ENCODE measurements at places on chromosomes 3 and 15.

DNA sequence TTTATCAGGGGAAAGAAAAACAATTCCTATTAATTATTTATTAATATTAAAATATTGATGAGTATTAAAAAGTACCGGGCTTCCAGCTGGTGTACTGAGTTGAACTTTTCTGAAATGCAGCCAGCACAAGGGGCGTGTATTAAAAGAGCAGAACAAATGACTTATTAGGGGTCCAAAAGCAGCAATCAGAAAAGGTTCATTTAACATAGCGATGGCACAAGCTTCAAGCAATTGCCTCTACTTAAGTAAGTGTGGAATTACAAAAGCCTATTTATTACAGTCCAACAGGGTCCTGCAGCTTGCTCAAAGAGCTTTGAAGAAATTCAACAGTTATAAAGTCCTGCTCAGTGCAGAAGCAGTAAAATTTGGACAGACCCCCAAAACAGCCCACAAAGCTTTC lies 285.6 kb downstream of the EPHA3 start:
- no peak for DNase-seq

GRCh38 chr3:69970827-69971226 lies 28.7 kb upstream of the SAMMSON start:
- DNase-seq = no peak

DNA sequence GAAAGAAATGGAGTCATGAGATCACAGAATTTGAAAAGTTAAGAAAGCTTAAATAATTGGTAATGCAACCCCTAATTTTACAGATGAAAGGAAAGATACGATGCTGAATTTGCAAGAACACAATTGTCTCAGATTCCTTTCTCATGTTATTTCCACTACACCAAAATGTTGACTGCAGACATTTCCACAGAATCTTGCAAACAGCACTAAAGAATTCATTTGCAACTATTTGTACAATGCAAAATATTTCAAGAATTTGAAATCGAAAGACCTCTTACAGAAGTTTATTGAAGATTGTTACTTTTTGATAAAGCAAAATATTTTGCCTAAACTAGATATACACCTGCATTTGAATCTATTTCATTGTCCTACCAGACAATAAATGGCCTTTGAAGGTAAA lies 194.1 kb upstream of the KCNMB2 start:
- no peak for DNase-seq

DNA sequence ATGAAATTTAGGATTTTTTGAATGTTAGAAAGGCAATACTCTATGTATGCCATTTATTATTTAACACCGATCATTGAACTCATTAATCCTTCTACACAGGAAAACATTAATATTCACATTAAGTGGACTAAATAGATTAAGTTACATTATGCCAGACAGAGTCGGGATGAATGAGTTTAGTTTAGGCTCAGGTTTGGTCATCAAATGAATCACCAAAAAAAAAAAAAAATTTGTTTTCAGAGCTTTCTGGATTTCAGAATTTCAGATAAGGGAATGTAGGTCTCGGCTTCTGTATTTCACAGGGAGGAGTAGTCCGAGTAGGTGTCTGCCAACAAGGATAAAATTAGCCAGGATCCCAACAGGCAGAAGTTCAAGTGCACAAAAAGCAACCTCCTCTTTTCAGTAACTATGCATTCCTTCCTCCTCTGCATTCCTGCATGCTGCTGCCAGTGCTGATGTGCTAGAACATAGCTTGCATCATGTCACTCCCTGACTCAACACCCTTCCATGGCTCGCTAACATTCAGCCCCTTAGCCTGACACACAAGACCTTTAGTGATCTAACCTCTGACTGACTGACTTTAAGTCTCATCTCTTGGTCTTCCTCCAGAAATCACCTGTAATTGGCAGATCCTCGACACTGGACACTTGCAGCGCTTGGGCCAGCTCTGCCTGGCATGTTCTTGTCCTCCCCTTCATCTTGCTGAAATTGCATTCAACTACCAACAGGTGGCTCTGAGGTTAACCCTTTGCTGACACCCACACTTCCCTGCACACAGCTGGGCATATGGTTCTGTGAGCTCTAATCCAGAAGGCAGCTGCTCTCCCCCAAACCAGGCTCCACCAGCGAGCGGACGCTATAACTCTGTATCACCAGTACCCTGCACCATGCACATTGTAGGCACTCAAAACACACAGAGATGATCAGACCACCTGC lies 145.4 kb upstream of the PROK2 start:
- peak; percentile 51 for DNase-seq

- no peak for DNase-seq
Measured at GRCh38 chr15:29792426-29793159, 29.7 kb downstream of the TJP1 start.

GRCh38 chr3:45978006-45978761 lies 17.4 kb downstream of the FYCO1 start:
- DNase-seq = peak; percentile 84

DNA sequence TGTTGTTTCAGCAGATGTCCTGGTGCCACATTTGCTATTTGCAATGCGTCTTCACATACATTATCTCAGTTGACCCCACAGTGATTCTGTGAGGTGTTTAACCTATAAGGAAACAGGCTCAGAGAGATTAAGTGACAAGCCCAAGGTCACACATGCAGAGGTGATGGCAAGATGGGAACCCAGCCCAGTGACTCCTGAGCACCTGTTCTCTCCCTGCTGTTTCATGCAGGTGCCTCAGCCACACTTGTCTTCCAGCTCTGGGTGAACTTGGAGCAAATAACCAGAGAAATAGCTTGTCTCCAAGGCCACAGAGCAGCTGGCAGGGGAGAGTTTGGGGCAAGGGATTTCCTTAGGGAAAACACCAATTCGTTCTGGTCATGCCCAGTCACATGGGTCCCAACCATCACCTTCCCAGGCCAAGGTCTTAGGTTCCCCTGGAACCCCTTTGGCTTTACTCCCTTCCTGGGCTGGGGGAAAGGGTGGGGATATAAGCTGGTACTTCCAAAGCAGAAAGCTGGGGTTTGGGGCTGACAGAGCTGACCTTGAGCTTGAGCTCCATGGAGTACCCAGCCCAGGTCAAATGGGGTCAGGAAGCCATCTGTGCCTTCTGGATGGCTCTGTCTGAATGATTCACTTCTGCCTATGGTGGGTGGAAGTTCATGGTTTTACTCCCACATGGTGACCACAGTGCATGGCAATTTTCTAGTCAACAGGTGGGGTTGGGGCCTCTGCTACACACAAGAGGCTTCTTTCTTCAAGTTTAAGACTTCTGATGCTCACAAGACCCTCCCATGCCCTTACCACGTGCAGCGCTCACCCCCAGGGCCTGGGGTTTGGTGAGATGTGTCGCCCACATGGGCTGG lies 22.4 kb downstream of the LIPC start:
- DNase-seq = peak; percentile 28

DNA sequence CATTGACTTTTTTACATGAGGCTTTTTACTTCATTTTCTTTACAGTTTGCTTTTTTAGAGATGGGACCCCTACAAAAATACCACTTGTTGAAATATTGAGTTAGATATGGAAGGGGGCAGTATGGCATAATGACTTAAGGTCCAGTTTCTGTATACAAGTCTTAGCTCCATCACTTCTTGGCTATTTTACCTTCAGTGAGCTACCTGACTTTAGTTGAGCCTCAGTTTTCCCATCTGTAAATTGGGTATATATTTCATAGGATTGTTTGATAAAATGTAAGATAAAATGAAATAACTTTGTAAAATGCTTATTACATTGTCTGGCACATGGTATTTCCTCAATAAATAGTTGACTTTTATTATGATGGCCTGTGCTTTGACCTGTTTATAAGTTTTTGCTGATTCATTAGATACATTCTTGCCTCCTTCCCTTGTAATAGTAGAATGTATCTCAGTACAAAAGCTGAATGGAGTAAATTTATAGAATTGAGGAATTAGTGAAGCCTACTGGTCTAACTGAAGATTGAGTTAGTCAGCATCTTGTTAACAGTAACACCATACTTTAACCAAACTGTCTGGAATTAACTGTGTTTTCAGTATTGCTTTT lies 27.6 kb downstream of the TBC1D23 start:
- DNase-seq = no peak

- no peak for DNase-seq
Measured at GRCh38 chr3:42692667-42693529, 7.6 kb downstream of the KLHL40 start.

- DNase-seq = no peak
Measured at GRCh38 chr3:45599984-45600650, 5.6 kb downstream of the LIMD1 start.

DNA sequence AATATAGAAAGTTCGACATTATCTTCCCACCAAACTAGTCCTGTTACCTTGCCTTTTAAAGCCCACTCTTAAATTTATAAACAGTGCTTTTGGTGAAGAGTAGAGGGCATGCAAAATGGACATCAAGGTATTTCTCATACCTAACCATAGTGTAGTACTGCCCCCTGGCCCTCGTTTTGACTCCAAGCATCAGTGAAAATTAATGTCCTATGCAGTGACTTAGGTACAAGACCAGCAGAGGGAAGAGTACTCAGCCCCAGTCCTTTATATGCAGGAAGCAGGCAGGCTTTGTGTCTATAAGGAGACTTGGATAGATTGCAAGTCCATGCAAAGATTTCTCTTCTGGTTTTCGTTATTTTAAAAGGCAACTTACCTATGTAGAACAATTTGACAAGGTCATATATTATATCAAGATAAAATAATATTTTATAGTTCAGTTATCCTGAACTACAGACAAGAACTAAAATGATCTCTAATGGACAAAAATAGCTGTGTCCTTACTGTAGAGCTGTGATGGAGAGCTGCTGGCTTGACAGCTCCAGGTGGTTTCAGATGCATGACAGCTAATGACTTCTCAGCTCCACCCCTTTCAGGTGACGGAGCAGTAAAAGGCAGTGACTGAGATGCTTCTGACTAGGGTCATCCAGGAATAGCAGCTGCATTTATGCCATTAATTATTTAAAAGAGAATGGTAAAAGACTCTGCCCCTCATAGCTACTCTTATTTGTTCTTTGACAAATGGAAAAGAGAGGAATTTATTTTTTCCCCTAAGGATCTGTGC lies 646.1 kb downstream of the SQOR start:
- DNase-seq = no peak

- no peak for DNase-seq
Measured at GRCh38 chr3:61687663-61688306, 126.4 kb downstream of the PTPRG start.

- no peak for DNase-seq
Measured at GRCh38 chr3:196354132-196354531, 15.9 kb upstream of the TM4SF19 start.

DNA sequence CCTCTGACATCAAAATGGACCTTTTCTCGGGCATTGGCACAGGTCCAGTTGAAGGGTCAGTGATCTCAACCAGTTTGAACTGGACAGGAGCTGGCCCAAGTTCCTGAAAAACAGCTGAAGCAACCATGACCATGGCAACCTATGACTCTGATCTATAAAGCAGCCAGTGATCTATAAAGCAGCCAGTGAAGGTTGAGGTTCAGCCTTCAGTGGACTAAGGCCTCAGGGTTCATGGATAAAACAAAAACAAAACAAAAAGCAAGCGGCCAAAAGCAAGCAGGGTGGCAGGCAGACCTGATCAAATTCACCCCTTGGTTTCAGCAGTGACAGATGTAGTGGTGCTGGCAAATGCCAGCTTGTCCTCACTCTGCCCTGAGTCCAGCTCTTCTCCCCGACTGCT lies 10.0 kb upstream of the CHRNB4 start:
- DNase-seq = no peak

DNA sequence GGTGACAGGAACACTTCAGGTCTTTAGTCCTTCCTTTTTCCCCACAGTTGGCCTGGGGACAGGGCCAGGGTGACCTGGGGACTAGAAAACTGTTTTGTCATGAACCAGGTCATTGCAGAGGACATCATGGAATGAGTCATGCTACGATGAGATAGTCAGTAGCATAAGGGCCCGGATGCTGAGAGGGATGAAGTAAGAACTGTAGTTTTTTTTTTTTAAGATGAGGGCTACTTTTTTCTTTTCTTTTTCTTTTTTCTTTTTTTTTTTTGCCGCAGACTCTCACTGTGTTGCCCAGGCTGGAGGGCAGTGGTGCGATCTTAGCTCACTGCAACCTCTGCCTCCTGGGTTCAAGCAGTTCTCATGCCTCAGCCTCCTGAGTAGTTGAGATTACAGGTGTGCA lies 8.0 kb downstream of the MAP2K5 start:
- no peak for DNase-seq

GRCh38 chr3:72306800-72307341 lies 521.9 kb upstream of the PROK2 start:
- no peak for DNase-seq

DNA sequence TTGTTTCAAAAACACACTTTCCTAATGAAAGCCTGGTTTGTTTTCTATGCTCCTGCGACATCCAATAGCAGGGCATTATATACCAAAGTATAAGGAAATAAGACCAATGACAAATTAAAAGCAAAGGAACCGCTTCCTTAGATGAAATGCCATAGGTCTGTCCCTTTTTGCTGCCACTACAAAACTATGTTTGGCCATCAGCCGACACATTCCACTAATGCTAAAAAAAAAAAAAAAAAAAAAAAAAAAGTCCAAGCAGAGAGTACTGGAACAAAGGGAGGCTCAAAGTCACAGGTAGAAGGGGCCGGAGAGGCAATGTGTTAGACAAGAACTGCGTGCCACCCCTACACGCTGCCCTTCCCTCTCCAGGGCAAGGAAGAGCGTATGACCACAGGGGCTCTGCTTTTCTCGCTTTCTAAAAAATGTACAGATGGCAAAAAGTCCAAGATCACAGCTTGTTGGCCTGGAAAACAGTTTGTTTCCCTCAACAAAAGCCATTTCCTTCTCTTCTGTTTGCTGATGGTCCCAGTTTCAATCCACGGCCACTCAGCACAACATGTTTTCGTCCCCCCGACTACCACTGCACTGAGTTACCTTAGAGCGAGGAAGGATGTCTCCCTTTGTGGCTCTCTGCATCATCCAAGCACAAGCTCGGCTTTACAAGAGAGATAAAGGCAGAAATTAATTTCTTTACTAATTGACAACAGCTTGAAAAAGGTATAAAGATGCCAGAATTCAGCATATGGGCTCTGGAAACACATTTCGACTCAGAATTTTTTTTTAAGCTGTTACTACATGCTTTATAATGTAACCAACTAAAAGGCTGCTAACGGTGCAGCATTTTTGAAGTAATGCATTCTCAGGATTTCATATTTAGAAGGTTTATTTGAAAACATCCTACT lies 70.8 kb downstream of the ABTB1 start:
- DNase-seq = no peak

DNA sequence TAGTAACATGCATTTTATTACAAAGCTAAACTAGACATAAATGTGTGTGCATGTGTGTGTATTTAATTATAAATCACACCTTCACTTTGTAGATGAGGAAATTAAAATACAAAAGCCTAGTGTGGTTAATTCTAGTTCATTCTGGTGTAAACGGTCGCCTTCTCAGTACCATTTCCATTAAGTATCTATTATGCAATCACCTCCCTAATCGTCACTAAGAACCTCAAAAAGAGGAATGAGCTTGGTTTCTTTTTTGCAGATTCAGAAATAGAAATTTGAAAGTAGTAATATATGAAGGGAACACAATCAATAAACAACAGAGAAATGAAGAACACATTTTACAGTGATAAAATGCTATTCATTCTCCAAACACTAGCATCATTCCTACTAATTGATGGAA lies 233.2 kb downstream of the ZBBX start:
- DNase-seq = no peak

Measured in activated CD4-positive, alpha-beta T cell treated with anti-CD3 and anti-CD28 coated beads, Interleukin-2, amount 50 U/mL, for 16 hours (primary cell).